ENCODE measurements at places on chromosomes 12 and 14.

- peak; percentile 18 for DNase-seq
Observed at GRCh38 chr14:71324767-71325272, 417.6 kb downstream of the PCNX1 start.

DNA sequence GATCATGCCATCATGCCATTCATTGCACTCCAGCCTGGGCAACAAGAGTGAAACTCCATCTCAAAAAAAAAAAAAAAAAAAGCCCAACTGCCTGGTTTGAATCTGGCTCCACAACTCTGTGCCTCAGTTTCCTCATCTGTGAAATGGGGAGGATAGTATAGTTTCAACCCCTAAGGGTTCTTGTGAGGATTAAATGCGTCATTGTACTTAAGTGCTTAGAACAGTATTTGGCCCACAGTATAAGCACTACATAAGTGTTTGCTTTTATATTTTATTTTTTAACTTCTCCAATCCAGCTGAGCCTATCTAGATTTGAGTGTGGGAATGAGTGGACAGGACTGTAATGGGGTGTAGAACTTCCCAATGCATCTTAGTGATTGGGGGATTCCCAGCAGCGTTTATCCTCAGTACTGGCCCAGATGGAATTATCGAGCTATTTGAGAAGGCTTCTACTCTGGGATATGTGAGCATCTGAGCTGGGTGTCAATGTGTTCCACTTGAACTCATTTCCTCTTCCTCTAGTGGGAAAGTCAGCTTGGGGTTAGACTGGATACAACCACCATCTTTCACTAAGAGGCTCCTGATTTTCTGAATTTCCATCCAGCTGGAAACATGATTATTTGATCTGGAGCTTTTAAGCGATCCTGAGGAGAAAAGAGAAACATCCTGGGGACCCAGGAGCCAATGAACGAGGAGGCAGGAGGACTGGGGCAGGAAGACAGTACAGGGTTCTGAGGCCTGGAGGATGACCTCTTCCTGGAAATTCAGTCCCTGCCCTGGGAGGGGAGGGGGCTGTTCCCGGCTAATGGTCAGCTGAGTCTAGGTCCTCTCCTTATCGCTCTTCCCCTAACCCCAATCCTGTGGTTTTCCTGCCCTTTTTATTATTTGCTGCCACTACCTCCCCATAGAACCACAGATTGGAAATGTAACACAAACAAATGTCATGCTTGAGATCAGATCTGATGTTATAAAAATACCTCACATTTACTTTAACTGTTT, 9.3 kb upstream of the ESPL1 start:
- no peak for DNase-seq

DNA sequence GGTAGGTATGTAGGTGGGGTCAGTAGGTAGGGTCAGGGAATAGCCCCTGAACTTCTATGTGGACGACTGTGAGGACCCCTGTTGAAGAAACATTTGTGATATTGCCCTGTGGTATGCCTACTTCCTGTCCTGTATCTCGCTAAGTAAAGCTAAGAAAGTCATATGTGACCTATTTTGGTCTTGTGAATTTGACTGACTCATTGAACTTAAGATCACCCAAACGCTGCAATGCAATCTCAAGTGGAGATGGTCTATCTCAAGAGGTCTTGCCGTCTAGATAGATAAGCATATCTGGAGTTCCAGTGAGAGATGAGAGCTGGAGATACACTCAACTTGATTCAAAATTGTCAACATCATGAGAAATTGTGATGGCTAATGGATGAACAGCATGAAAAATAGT, 73.8 kb downstream of the TRAFD1 start:
- no peak for DNase-seq

- DNase-seq, result no peak
Observed at GRCh38 chr12:5768171-5768570, 176.9 kb downstream of the ANO2 start.

GRCh38 chr14:24057867-24058259, 6.1 kb downstream of the CARMIL3 start:
- DNase-seq, result no peak

DNA sequence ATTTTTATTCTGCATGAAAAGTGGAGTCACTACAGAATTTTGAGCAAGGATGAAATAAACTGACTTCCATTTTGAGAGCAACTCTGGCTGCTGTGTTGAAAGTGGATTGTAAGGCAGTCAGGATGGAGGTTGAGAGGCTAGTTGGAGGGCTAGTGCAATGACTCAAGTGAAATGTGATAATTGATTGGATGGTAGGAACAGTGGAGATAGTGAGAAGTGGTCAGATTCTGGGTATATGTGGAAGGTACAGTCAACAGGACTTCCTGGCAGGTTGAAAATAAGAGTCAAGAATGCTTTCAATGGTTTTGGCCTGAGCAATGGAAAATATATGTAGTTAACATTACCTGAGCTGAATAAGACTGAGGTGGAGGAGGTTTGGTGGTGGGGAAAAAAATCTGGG, 29.0 kb upstream of the CMAS start:
- DNase-seq, result no peak

DNA sequence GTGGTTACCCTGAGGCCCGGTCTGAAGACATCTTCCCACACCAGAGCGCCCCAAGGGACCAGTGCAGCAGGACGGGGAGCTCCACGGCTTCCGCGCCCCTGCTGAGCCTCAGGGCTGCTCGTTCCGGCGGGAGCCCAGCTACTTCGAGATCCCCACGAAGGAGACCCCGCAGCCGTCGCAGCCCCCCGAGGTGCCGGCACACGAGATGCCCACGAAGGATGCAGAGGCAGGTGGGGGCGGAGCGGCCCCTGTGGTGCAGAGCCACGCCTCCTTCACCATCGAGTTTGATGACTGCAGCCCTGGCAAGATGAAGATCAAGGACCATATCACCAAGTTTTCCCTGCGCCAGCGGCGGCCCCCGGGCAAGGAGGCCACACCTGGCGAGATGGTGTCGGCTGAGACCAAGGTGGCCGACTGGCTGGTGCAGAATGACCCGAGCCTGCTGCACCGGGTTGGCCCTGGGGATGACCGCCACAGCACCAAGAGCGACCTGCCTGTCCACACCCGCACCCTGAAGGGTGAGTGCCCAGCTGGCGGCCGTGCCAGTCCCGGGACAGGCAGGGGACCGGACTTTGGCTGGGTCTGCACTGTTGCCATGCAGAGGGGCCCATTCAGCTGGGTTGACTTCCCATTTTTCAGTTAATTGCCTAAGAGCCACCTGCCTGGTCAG, 18.1 kb downstream of the CEP170B start:
- DNase-seq, result no peak

DNA sequence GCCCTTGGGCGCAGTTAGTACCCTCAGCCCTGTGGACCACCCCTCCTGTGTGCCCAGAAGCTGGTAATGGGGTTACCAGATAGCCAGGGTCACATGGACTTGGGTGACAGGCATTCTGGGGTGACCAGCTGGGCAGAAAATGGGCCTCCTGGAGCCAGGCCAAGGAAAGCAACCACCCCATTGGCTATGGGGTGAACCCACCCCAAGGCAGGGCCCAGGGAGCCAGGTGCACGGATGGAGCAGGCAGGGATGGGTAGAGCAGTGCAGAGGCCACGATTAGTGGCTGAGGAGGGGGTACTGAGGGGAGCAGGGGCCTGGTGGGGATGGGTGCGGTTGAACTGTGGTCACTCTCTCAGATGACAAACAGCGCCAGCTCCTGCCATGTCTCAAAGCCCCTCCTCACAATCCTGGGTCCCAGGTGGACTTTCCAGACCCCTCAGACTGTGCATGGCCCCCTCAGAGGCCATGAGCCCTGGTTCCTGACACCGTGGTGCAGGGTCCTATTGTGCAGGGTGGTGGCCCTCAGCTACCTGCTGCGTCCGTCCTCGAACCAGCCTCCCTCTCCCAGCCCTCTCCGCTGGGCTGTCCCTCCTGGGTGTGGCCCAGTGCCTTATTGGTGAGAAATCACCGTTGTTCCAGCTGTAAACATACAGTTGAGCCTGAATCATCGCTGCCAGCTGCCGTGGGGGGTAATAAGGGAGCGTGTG, 23.4 kb upstream of the BEGAIN start:
- DNase-seq, result no peak

GRCh38 chr12:13367973-13368372, 171.4 kb downstream of the EMP1 start:
- DNase-seq, result no peak

GRCh38 chr12:110065540-110065939, 17.2 kb upstream of the C12orf76 start:
- no peak for DNase-seq

- DNase-seq, result no peak
Observed at GRCh38 chr12:130138478-130138877, 23.8 kb upstream of the FZD10 start.

DNA sequence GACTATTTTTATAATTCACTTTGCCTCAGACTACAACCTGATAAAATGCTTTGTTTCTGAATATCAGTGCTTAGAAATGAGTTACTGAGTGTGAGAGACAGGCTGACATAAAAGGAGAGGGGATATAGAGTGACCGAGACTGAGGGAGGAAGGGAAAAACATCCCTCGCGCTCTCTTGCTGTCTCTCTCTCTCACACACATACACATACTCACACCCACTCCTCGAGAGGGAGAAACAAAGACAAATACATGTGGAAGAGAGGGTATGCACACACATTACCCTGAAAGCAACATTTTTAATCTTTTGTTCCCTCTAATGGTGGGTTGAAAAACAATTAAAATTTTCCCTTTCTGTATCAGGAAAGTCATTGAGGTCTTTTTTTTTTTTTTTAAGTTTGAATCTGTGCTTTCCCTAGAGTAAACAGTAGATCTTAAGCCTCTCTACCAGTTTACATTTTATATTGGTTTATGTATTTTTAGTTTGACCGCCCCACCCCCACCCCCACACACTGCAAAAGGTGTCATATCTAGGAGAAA, 45.3 kb downstream of the FRS2 start:
- DNase-seq, result no peak

DNA sequence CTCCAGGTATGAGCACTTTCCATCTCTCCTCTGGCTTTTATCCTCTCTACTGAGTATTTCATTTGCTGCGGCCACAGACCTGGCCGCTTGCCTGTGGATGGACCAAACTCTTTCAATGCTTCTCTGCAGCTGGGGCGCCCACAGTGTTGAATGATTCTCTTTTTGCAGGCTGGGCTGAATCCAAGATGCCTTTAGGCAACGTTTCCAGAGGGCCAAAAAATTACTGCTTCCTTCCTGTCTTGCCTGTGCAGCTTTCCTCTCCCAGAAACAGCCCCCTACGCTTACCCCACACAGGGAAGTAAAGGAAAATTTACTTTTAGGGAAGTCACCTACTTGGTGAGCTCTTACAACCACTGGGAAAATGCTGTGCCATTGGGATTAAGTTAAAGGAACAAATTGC, 55.6 kb upstream of the JDP2 start:
- no peak for DNase-seq

DNA sequence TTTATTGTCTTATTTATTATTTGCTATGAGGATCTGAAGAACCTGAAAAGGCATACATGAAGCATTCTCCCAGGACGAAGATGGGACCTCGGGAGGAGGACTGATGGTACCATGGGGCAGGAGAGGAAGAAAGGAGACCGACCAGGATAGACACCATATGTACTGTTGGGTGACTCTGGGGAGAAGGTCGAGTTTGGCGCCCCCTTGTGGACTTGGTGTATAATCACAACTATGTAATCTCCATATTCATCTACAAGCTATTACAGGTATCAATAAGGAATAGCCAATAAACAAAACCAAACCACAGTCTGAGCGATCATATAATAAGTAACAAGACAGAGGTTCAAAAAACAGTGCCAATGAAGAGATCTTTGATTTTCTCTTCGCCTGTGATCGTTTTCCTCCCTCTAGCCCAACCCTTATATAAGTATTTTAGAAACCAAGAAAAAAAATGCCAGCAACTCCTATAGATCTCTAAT, 139.1 kb downstream of the SPTSSA start:
- peak; percentile 72 for DNase-seq

- DNase-seq, result no peak
Observed at GRCh38 chr12:113464452-113464775, 7.3 kb downstream of the LHX5 start.

DNA sequence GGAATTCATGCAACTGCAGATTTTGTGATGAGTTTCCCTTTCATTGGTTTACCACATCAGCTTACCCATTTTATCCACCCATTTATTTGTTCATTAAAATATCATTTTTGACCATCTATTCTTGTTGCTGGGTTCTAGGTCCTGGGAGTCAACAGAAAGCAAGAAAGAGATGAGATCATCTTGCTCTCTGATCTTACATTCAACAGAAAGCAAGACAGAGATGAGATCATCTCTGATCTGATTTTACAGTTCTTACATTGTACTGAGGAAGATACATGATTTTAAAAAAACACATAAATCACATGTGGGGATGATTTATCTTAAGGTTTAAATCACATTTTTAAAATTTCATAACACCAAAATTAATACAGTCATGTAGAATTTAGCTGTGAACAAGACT, 2.3 kb downstream of the TAS2R46 start:
- no peak for DNase-seq

DNA sequence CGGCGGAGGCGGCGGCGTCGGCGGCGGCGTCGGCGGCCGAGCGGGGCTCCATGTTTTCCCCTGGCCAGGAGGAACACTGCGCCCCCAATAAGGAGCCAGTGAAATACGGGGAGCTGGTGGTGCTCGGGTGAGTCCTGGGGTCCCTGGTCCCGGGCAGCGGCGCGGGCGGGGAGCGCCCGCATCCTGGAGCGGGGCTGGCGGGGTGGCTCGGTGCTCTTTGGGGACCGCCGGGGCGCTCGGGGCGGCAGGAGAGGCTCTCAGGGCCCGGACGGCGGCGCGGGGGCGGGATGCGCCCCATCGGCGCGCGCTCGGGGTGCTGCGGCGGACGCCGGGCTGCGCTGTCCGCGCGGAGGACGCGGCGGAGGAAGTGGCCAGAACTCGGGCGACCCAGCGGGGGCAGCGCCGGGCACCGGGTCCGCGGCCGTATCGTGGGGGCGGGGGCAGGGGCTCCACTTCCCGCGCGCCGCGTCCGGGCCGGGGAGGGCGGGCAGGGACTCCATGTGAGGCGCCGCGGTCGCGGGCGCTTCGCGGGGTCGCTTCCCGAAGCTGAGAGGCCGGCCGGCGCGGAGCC, 485 bp downstream of the PELI2 start:
- peak; percentile 3 for DNase-seq

GRCh38 chr12:112535017-112535416, 116.3 kb downstream of the PTPN11 start:
- no peak for DNase-seq

- DNase-seq, result no peak
Observed at GRCh38 chr14:73459959-73460358, 1.6 kb upstream of the NUMB start.

DNA sequence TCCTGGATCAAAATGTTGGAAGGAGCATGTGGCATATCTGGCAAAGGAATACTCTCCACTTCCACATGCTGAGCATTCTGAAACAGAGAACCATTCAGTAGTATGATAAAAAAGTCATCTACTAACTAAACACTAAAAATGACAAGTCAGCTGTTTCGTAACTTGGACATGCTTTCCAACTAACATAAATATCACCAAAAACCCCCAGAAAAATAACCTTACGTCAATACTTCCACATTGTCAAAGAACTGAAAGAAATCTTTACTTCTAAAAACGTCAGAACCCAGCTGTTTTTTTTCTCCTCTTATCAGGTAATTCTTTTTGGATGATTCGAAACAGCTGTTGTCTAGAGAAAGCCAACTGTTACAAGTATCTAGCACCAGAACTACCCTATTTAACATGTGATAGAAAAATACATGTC, 8.2 kb downstream of the WBP11 start:
- DNase-seq, result no peak

GRCh38 chr12:53006810-53007309, 604 bp downstream of the EIF4B start:
- DNase-seq, result peak; percentile 78

- no peak for DNase-seq
Observed at GRCh38 chr14:68502230-68502629, 290.6 kb downstream of the ZFP36L1 start.

GRCh38 chr12:28235015-28235414, 44.8 kb downstream of the CCDC91 start:
- DNase-seq, result no peak

Measured in stimulated activated CD4-positive, alpha-beta T cell treated with anti-CD3 and anti-CD28 coated beads, Interleukin-12 subunit alpha, Interleukin-12 subunit beta, amount 100 ng/mL, for 24 hours (primary cell).